ENCODE measurements at places on chromosomes 4 and X. TPM values are rescaled to one million over a fixed set of nuclear protein-coding genes. Genes with fewer than 3 reads are reported as not detected.

- no peak for DNase-seq
Observed at GRCh38 chrX:22136711-22137110, 104.6 kb downstream of the PHEX start.

DNA sequence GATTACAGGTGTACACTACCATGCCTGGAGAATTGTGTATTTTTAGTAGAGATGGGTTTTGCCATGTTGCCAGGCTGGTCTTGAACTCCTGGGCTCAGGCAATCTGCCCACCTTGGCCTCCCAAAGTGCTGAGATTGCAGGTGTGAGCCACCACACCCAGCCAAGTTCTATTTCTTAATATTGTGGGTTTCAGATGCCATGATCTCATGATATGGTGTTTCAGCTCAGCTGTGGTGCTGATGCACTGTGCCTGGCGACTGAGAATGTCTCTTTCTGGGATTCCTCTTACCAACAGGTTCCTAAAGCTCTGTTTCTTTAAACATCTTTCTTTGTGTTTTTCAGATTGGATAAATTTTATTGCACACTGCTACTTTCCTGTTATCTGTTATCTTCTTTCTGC, 17.3 kb upstream of the NDUFC1 start:
- no peak for DNase-seq

DNA sequence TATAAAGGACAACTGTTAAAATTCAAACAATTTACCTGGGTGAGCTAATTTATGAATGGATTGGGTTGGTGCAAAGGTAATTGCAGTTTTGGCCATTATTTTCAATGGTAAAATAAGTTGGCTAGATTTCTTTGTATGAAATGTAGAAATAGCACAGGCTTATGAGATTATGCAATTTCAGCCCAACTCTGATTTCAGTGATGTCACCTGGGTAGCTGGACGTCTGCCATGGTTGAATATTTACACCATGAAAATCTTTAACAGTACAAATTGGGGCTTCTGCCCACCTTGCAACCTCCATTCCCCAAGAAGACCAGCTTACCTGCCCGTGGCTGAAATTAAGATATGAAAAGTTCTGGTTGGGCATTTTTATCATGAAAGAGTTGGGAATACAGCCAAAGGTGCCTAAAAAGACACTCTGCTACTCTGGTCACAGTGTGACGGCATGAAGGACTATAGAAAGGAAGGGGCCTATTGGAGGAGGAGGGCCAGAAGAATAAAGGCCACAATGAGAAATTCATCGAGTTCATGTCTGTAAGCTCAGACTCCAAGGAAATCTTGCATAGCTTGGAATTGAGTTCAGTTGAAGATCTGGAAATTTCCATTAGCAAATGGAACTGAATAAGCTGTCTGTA, 29.7 kb downstream of the EGF start:
- no peak for DNase-seq

DNA sequence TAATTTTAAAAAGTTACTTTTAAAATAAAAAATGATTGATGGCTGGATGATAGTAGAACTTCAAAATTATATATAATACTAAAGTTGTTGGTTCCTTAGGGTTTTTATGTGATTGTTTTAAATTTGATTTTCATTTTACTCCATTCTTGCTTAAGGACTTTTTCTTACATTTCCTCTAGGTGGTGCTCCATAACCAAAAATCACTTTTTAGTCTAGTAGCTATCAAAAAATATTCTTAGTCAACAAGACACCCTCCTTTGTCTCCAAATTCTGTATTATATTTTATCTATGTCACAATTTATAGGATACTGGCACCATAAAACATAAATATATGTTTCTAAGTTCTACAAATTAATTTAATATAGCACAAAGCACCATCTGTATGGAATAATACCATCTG, 67.2 kb upstream of the BRWD3 start:
- no peak for DNase-seq

DNA sequence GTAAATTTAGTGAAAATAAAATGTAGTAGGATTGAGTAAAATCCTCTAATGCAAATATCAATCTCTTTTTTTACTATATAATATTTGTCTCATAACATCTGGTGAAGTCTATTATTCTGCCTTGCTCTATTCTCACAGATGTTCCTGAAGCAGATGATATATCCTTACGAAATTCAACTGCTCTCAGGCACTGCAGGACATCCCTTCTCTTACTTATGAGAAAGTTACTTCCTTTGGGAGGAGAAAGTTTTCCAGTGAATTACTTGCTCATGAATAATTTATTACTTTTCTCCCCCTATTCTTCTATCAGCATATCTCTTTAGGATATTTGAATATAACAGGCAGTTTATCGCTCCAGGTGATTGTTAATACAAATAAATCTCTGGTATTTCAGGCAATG, 75.6 kb upstream of the AGA start:
- DNase-seq, result no peak

- peak; percentile 88 for DNase-seq
Observed at GRCh38 chr4:82372517-82373485, 990 bp downstream of the HNRNPD start.

DNA sequence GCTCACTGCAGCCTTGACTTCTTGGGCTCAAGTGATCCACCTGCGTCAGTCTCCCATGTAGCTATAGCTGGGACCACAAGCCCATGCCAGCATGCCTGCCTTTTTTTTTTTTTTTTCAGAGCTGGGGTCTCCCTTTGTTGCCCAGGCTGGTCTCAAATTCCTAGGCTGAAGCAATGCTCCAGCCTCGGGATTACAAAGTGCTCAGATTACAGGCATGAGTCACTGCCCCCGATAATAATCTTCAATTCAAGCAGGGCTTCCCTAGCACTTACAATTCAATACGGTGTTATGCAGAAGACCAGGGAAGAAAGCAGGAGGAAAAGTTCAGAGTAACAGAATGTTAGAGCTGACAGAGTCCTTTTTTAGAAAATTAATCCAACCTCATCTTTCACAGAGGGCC, 26.1 kb downstream of the OTOP1 start:
- no peak for DNase-seq

- DNase-seq, result peak; percentile 65
Observed at GRCh38 chrX:110286106-110286505, 31.8 kb downstream of the AMMECR1 start.

DNA sequence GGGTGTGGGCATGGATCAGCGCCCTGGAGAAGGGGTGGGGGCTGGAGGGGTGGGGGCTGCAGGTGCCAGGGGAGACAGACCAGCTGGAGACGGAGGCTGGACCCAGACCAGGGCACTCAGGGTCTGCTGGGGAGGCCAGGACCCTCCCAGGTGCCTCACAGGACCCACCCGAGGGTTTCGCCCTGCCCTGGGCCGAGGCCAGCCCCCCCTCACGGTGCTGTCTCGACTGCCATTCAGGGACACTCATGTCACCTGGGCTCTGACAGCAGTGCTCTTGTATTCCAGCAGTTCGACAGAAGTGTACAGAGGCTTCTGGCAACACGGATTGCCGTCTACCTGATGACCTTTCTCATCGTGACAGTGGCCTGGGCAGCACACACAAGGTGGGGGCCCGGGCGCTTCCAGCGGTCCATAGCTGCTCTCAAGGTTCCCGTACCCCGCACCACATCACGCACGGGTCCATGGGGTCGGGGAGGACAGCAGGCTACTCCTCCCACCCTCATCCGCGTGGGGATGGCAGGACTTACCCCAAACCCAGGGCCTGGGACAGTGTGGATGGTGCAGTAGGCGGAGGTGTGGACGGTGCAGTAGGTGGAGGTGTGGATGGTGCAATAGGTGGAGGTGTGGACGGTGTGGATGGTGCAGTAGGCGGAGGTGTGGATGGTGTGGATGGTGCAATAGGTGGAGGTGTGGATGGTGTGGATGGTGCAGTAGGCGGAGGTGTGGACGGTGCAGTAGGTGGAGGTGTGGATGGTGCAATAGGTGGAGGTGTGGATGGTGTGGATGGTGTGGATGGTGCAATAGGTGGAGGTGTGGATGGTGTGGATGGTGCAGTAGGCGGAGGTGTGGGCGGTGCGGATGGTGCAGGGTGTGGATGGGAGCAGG, 18.1 kb downstream of the TMEM175 start:
- no peak for DNase-seq

GRCh38 chr4:3418029-3418762, 23.6 kb upstream of the HGFAC start:
- DNase-seq, result peak; percentile 57

GRCh38 chr4:53688186-53688790, 97.0 kb upstream of the LNX1 start:
- DNase-seq, result no peak

The ADH1C gene
- total RNA-seq, result 2.6 TPM

The SORCS2 gene
- total RNA-seq, result 3.9 TPM

The MAGEC1 gene
- total RNA-seq, result not detected

The AKAP14 gene
- total RNA-seq, result not detected

The MAOA gene
- total RNA-seq, result 116 TPM

The UNC5C gene
- 2.8 TPM for total RNA-seq

The HSFX3 gene
- not detected for total RNA-seq

Measured in sigmoid colon (tissue), 7 donors.